ENCODE measurements at places on chromosomes 16 and 17. TPM values are rescaled to one million over a fixed set of nuclear protein-coding genes. Genes with fewer than 3 reads are reported as not detected.

ANKRD40CL gene
- not detected for total RNA-seq

CHST6 gene
- total RNA-seq, result not detected

PPL gene
- 0.81 TPM for total RNA-seq

ZNF423 gene
- total RNA-seq, result not detected

AGRP gene
- not detected for total RNA-seq

SMTNL2 gene
- total RNA-seq, result 1.8 TPM

SLC7A5 gene
- total RNA-seq, result 85.2 TPM

PPP1R27 gene
- total RNA-seq, result not detected

METTL16 gene
- 34.7 TPM for total RNA-seq

UNC45B gene
- total RNA-seq, result not detected

CSH1 gene
- not detected for total RNA-seq

ACSM2A gene
- not detected for total RNA-seq

RSAD1 gene
- 16.6 TPM for total RNA-seq

LAT gene
- total RNA-seq, result 42.7 TPM

OR1F1 gene
- total RNA-seq, result not detected

SPATA32 gene
- not detected for total RNA-seq

ZNF267 gene
- 18.6 TPM for total RNA-seq

SMPD3 gene
- 0.12 TPM for total RNA-seq

TNFRSF13B gene
- total RNA-seq, result not detected

AANAT gene
- total RNA-seq, result not detected

GPR142 gene
- total RNA-seq, result not detected

ZNF287 gene
- total RNA-seq, result 3.1 TPM

ARHGAP44 gene
- total RNA-seq, result 0.69 TPM

SPNS2 gene
- 28.3 TPM for total RNA-seq

CRYBA1 gene
- not detected for total RNA-seq

MMP28 gene
- total RNA-seq, result 0.57 TPM

CHCT1 gene
- total RNA-seq, result not detected

SLFN12L gene
- not detected for total RNA-seq

NPIPA3 gene
- total RNA-seq, result 0.72 TPM

KRT14 gene
- not detected for total RNA-seq

ABR gene
- total RNA-seq, result 44.7 TPM

CD300A gene
- not detected for total RNA-seq

CCL1 gene
- total RNA-seq, result not detected

ZG16B gene
- 1.3 TPM for total RNA-seq

XYLT2 gene
- total RNA-seq, result 49.0 TPM

GJC1 gene
- total RNA-seq, result 89.1 TPM

CIAO2B gene
- 150 TPM for total RNA-seq
